ENCODE measurements at places on chromosomes 7 and 10.

DNA sequence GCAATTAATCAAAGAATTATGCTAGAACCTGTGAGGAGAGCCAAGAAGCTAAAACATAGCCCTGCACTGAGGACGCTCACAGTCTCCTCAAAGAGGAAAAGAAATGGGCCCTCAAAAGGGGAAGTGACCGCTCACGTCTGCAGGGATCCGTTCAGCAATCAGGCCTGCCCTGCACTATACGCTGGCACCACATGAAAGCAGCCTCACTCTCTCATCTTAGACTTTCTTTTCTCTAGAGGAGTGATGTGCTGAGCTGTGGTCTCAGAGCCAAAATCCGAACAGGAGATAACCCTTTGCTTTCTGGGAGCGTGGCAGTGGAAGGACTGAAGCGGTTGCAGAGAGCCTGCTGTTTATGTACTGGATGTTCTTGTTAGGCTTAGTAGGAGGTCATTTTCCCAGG, 6.3 kb upstream of the IL2RA start:
- no peak for DNase-seq

DNA sequence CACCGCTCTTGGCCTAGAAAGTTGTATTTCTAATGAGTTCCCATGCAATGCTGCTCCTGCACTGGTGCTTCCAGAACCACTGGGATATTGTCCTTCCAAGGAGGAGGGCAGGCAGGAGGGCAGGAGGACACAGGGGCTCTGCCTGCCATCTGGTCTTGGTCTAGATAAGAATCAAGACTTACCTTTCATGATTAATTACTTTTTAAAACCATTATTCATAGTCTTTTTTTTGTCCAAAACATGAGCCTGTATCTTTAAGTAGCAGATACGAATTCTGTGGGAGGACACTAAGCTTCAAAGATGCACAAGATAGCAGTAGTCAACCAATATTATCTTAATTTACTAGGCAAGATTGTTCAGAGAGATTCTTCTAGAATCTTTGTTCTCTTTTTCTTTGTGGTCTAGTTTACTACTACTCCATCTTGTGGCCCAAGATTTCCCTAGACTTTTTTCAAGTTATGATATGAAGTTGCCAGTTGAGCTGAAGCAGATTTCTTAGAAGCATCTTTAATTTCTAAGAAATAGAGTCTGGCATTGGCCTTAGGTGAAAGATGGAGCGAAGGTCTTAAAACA, 57.6 kb downstream of the RBM33 start:
- no peak for DNase-seq

GRCh38 chr7:55409482-55410225, 44.5 kb downstream of the LANCL2 start:
- DNase-seq, result no peak

DNA sequence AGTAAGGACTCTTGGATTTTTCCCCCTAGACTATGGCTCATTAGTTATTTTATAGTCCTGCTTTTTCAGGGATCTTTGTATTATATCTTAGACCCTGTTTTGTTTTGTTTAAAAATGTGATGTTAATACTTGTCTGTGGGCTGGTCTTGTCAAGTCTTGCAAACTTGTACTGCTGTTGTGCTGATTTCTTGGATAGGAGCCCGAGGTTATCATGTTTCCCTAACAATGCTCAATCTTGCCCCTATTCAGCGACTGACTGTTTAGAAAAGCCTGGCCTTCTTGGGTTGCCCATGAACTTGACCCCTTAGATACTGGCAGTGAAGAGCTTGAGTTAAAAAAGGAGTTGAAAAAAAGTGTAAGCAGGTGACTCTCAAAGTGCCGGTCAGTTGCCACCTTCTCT, 115.7 kb downstream of the KIAA1217 start:
- DNase-seq, result no peak

GRCh38 chr7:151249732-151250072, 1.2 kb upstream of the SMARCD3 start:
- no peak for DNase-seq
